CD8-positive, alpha-beta T cell (primary cell): ENCODE measurements at places on chromosomes 16 and 17.

DNA sequence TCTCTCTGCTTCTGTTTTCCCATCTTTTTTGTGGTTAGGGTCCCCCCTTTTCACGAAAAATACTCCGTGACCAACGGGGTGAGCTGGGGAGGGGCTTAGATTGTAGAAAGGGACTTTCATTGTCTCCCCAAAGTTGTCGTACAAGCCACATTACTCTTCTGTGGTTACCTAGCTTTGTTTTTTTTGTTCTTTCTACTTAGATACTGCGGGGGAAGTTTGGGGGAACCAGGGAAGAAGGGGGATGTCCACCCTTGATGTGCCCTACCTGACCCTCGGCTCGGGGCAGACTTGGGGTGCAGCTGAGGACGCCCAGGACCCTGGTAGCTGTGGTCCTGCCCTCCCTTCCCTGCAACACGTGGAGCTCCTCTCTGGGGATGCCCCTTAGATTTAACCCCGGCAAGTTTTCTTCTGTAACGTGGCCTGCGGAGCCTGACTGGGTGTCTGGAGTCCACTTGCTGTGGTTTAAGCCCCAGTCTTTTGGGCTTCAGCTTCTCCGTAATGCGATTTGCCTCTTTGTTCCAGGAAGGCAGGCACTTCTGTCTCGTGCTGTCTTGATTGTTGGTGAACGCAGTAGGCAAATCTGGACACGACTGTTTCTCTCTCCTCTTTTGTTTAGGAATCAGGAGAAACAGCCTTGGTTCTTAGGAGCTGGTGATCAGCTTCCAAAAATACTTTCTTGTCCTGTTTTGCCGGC is 892 bp downstream of the ABCC1 start:
- peak; percentile 45 for DNase-seq

DNA sequence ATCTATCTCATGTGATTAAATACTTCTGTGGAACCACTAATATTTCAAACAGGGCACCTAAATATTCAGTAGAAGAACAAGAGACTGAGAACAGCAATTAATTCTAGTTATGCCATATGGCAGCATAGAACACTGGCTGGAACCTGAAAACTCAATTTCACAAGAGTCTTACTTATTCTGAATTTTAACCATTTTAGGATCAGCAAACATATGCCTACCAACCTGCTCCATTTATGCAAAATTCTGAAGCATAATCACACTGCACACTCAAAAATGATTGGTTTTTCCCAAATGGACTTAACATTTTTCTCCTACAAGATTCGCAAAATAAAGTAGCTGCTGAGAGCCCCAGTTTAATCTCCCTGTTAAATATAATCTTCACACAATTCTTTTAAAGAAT is 43.2 kb downstream of the SKAP1 start:
- DNase-seq: no peak

DNA sequence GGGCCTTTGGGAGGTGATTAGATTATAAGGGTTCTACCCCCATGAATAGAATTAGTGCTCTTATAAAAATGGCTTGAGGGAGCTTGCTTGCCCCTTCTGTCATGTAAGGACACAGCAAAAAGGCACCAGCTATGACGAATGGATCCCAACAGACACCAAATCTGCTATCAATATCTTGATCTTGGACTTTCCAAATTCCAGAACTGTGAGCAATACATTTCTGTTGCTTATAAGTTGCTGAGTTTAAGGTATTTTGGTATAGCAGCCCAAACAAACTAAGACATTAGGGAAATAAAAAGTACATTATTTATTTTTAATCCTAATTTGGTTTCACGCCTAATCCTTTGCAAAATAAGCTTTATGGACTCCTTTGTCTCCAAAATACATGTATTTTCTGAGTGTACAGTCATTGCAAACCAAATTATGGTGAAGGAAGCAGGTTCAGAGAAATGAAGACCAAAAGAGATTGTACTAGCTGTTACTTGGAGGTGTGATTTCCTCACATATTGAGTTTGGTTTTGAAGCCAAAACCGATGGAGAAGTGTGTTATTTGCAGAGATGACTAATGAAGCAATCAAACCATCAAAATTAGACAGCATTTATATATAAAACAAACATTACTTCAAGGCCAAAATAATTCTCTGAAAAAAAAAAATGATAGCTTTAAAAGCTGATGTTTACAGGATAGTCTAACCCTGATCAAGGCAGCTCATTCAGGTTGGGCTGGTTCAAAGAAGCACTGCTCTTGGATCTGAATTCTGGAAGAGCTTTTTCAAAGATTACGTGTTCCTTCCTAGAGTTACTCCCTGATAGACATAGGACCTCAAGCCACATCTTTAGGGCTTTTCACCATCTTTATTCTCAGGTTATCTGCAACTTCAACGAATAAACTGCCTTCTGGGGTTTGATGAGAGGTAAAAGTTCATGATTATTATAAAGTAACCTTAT is 71.6 kb downstream of the MYO1D start:
- DNase-seq: no peak

GRCh38 chr17:10745231-10745630 is 15.4 kb upstream of the TMEM220 start:
- DNase-seq: no peak

- no peak for DNase-seq
Measured at GRCh38 chr16:3022684-3023414, 893 bp downstream of the HCFC1R1 start.

- no peak for DNase-seq
Measured at GRCh38 chr16:19776565-19776964, 58.5 kb downstream of the IQCK start.
